ENCODE measurements at places on chromosomes 16 and 17. TPM values are rescaled to one million over a fixed set of nuclear protein-coding genes. Genes with fewer than 3 reads are reported as not detected.

The HDAC5 gene
- 237 TPM for total RNA-seq

The APOH gene
- not detected for total RNA-seq

The NPIPA7 gene
- total RNA-seq, result 4.2 TPM

The CD300A gene
- 1.2 TPM for total RNA-seq

The CETP gene
- total RNA-seq, result not detected

The LMF1 gene
- total RNA-seq, result 32.0 TPM

The CMTM2 gene
- total RNA-seq, result not detected

The EFCAB5 gene
- total RNA-seq, result not detected
